ENCODE measurements at places on chromosomes 1 and 21.
A peak's percentile ranks its signal among the peaks of the same experiment; 100 is the strongest.

DNA sequence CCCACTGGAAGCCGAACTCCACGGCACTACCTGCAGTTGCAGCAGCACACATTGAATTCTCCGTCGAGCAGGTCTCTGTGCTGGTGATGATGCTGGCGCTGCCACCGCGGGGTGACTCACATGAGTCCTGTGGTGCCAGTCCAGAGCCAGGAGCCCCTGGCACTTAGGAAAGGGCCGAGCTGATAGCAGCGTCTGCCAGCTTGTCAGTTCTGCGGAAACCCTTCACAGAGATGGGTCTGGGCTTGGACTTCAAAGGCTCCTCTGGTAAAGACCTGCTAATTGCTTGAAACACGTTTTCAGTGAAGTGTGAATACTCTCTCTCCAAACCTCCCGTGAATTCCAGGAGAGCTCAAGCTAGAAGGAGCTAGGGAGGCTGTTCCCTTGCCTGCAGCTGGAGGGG lies 92.2 kb downstream of the GRIK3 start:
- H3K27ac ChIP-seq, result no peak overlapping the region
- no peak for DNase-seq
- peaks cover 27% of the 10 kb centered on the region for H3K27me3 ChIP-seq
- no peak overlapping the region for H3K4me3 ChIP-seq
- no peaks in the 10 kb centered on the region for H3K4me1 ChIP-seq

- no peak overlapping the region for H3K27ac ChIP-seq
- DNase-seq, result no peak
- H3K4me1 ChIP-seq, result no peaks in the 10 kb centered on the region
- no peak overlapping the region for H3K4me3 ChIP-seq
Observed at GRCh38 chr1:172671591-172671990, 12.7 kb downstream of the FASLG start.

- H3K4me3 ChIP-seq, result no peak overlapping the region
- peaks cover 25% of the 10 kb centered on the region for H3K36me3 ChIP-seq
- H3K27me3 ChIP-seq, result no peaks in the 10 kb centered on the region
- peak; percentile 63 for DNase-seq
- peaks cover 4% of the 10 kb centered on the region for H3K4me1 ChIP-seq
Observed at GRCh38 chr1:39539252-39539790, 37.3 kb downstream of the PABPC4 start.

DNA sequence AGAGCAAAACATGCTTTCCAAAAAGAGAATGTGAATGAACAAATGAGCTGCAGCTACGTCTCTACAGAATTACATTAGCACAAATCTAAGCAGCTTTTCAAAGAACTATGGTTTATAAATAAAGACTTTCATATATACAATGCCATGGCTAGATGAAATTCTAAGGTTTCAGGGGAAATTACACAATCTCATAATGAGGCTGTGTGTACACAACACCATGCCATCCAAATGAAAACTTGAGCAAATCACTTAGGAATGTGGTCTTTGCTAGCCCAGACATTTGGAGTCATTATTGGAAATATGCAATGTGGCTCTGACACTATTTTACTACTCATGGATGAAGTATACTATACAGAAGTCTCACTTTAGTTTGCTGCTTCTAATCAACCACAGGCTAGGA lies 37.5 kb downstream of the SPAG17 start:
- no peak overlapping the region for H3K27ac ChIP-seq
- H3K27me3 ChIP-seq, result no peaks in the 10 kb centered on the region
- H3K4me3 ChIP-seq, result no peak overlapping the region
- no peak for DNase-seq

DNA sequence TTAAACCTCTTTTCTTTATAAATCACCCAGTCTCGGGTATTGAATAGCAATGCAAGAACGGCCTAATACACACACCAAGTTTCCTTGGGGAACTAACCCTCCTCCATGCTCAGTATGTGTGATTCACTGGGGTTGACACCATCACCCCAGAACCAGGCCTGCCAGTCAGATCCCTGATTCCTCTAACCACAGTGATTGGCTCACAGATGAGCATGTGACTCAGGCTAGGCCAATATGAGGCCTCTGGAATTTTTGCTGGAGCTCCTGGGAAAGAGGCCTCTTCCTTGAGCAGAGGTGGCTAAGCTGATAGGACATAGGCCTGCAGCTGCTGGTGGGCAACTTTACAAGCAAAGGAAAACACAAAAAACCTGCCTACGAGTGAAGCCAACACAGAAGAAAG lies 74.7 kb upstream of the ZBTB40 start:
- H3K27me3 ChIP-seq, result peaks cover 5% of the 10 kb centered on the region
- no peaks in the 10 kb centered on the region for H3K36me3 ChIP-seq
- no peak for DNase-seq
- H3K4me3 ChIP-seq, result no peak overlapping the region
- no peak overlapping the region for H3K27ac ChIP-seq

DNA sequence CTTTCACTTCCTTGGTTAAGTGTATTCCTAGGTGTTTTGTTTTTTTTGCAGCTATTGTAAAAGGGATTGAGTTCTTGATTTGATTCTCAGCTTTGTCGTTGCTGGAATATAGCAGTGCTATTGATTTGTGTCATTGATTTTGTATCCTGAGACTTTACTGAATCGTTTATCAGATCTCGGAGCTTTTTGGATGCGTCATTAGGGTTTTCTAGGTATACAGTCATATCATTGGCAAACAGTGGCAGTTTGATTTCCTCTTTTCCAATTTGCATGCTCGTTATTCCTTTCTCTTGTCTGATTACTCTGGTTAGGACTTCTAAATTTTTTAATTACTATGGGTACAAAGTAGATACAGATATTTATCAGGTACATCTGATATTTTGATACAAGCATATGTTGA lies 75.4 kb downstream of the SLC35A3 start:
- no peaks in the 10 kb centered on the region for H3K27me3 ChIP-seq
- peaks cover 54% of the 10 kb centered on the region for H3K4me1 ChIP-seq
- H3K4me3 ChIP-seq, result no peak overlapping the region
- no peak overlapping the region for H3K27ac ChIP-seq
- H3K36me3 ChIP-seq, result peaks cover 3% of the 10 kb centered on the region
- no peak for DNase-seq

GRCh38 chr21:45080639-45081414 lies 6.4 kb downstream of the ADARB1 start:
- H3K4me3 ChIP-seq, result no peak overlapping the region
- no peaks in the 10 kb centered on the region for H3K36me3 ChIP-seq
- H3K27me3 ChIP-seq, result no peaks in the 10 kb centered on the region
- H3K4me1 ChIP-seq, result peaks cover 56% of the 10 kb centered on the region
- no peak for DNase-seq
- H3K27ac ChIP-seq, result no peak overlapping the region

GRCh38 chr1:29237852-29238619 lies 1.7 kb downstream of the PTPRU start:
- peak overlapping the region; percentile 73 for H3K4me3 ChIP-seq
- H3K27ac ChIP-seq, result peak overlapping the region; percentile 83
- peak; percentile 70 for DNase-seq
- peaks cover 41% of the 10 kb centered on the region for H3K4me1 ChIP-seq
- peaks cover 16% of the 10 kb centered on the region for H3K27me3 ChIP-seq

DNA sequence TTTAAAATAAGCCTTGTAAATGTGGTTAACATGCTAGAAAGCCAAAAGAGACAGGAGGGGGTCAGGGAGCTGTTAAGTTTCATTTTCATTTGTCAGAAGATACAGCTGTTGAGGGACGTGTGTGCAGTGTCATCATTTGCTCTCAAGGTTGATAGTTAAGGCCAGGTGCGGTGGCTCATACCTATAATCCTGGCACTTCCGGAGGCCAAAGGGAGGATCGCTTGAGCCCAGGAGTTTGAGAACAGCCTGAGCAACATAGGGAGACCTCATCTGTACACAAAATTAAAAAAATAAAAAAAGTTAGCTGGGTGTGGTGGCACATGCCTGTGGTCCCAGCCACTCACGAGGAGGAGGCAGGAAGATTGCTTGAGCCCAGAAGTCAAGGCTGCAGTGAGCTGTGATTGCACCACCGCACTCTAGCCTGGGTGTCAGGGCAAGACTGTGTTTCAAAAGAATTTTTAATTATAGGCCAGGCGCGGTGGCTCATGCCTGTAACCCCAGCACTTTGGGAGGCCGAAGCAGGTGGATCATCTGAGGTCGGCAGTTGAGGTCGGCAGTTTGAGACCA lies 22.7 kb downstream of the ZBTB8OS start:
- no peaks in the 10 kb centered on the region for H3K4me1 ChIP-seq
- H3K4me3 ChIP-seq, result no peak overlapping the region
- H3K36me3 ChIP-seq, result peaks cover 73% of the 10 kb centered on the region
- no peak for DNase-seq
- no peaks in the 10 kb centered on the region for H3K27me3 ChIP-seq

DNA sequence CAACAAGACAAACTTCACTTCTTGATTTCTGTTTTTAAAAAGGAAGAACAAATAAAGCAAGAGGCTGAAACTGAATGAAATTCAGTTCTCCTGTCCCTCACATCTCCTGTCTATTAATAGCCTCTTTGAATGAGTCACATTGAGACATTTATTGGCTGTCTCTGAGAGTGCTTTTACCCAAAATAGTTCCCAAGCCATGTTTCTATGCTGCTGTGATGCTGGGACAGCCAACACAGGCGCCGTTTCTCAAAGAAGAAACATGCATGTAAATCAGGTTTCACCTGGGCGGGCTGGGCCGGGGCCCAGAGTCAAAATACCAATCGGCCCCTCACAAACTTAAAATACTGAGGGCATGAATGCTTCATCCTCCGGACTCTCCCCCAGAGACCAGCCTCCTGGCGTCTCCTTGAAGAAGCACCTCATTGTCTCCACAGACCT lies 105.2 kb downstream of the EDEM3 start:
- H3K4me1 ChIP-seq, result no peaks in the 10 kb centered on the region
- no peaks in the 10 kb centered on the region for H3K27me3 ChIP-seq
- H3K4me3 ChIP-seq, result no peak overlapping the region
- H3K36me3 ChIP-seq, result no peaks in the 10 kb centered on the region

GRCh38 chr1:38672692-38673091 lies 186.9 kb downstream of the RRAGC start:
- H3K27me3 ChIP-seq, result peaks cover 4% of the 10 kb centered on the region
- no peak overlapping the region for H3K4me3 ChIP-seq
- no peaks in the 10 kb centered on the region for H3K36me3 ChIP-seq
- no peaks in the 10 kb centered on the region for H3K4me1 ChIP-seq

- H3K27me3 ChIP-seq, result peaks cover 12% of the 10 kb centered on the region
- H3K4me3 ChIP-seq, result no peak overlapping the region
- H3K36me3 ChIP-seq, result no peaks in the 10 kb centered on the region
- peak overlapping the region; percentile 46 for H3K27ac ChIP-seq
- DNase-seq, result no peak
- no peaks in the 10 kb centered on the region for H3K4me1 ChIP-seq
Observed at GRCh38 chr1:154767315-154768240, 102.5 kb downstream of the KCNN3 start.

DNA sequence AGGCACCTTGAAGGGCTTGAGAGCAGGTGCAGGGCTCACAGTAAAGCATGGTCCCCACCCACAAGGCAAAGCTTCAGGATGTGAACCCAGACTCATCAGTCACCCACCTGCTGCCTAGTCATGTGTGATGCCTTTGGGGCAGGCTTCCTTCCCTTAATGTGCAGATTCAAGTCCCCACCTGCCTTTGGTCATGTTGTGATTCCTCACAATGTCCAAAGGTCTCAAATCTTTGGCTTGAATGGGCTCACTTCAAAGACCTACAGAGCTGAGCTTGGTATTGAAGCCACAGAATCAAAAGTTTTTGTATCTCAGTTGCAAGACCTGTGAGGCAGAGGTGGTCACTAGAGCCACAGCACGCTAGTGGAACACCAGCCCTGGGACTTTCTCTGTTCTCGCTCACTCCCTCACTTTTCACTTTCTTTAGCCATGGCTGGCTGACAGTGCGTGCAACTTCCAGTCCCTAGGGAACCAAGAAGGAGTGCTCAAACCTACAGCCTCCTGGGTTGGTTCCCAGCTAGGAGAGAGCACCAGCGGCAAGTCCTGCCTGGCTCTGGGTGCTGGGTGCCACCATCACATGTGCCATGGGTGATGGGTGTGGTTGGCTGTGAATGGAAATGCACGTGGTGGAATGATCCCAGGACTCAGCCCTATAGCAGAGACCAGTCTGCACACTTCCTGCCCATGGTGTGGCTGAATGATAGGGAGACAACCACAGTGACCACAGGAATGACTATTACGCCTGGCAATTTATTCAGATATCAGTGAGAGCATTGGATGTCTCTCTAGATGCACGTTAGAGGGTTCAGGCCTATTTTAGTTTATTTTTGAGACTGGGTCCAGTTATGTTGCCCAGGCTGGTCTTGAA lies 26.4 kb upstream of the CLIC6 start:
- H3K4me1 ChIP-seq, result no peaks in the 10 kb centered on the region
- no peaks in the 10 kb centered on the region for H3K36me3 ChIP-seq
- H3K4me3 ChIP-seq, result no peak overlapping the region
- DNase-seq, result no peak

- no peak overlapping the region for H3K27ac ChIP-seq
- peaks cover 61% of the 10 kb centered on the region for H3K27me3 ChIP-seq
- no peaks in the 10 kb centered on the region for H3K4me1 ChIP-seq
Observed at GRCh38 chr1:6104631-6105030, 58.9 kb downstream of the KCNAB2 start.

- H3K27me3 ChIP-seq, result no peaks in the 10 kb centered on the region
- H3K27ac ChIP-seq, result no peak overlapping the region
- no peak overlapping the region for H3K4me3 ChIP-seq
- no peaks in the 10 kb centered on the region for H3K4me1 ChIP-seq
- DNase-seq, result no peak
Observed at GRCh38 chr21:37117204-37117603, 44.1 kb downstream of the TTC3 start.

All from lower lobe of right lung (tissue), 2 donors.